Activated naive CD4-positive, alpha-beta T cell treated with anti-CD3 and anti-CD28 coated beads, Interleukin-2, amount 50 U/mL, for 72 hours (primary cell): ENCODE measurements at places on chromosomes 1 and 21. TPM values are rescaled to one million over a fixed set of nuclear protein-coding genes. Genes with fewer than 3 reads are reported as not detected.

Gene IVL
- not detected for total RNA-seq

Gene C1orf141
- total RNA-seq, result not detected

Gene SHE
- not detected for total RNA-seq

Gene RSBN1
- 21.6 TPM for total RNA-seq

Gene UBXN10
- total RNA-seq, result 0.09 TPM

Gene EFNA1
- 1.6 TPM for total RNA-seq

Gene CTTNBP2NL
- 3.4 TPM for total RNA-seq

Gene C2CD4D
- total RNA-seq, result 2.3 TPM

Gene DCST1
- not detected for total RNA-seq

Gene SELENBP1
- total RNA-seq, result not detected

Gene S100A7
- not detected for total RNA-seq

Gene SPRR2E
- total RNA-seq, result not detected

GRCh38 chr1:157044326-157044725 is 1.2 kb downstream of the ARHGEF11 start:
- DNase-seq, result no peak

DNA sequence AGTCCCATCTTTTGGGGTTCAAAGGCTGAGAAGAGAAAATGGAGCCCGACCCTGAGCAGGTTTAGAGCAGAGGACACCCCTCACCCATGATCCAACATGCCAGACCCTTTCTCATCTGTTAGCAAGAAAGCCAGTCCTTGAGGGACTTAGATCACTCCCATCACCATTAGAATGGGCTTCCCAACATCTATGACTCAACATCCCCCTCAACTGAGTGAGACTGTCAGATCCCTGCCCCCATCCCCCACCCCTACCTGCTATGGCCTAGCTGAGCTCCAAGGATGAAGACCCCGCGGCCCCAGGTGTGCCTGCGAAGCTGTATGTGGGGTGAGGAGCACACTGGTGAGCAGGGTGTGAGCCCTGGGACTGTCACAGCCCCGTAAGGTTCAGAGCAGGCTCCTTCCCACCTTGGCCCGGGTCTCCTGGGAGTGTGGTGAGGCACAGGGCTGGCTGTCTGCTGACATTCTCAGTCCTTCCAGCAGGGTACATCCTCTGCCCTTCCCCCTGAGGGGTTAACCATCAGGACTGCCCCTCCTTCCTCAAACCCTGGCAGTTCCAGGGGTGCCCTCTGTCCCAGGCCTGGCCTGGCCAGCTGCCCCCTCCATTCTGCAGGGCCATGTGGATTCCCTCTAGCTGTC is 21.4 kb upstream of the BLACAT1 start:
- DNase-seq, result no peak

DNA sequence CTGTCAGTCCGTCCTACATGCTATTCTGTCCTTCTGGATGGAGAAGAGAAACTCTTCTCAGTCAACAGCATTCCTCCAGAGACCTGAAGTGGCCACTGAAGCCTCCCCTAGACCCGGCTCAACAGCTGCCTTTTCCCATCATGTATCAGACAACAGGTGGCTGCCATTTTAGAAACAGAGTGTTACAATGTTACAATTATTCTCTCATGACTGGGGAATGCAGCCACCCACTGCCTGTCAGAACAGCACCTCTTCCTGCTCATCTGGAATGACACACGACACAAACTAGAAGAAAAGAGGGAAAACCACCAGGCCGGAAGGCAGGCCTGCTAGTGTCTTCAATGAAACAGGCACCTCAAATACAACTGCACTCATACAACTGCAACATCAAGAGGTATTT is 105.3 kb downstream of the PGBD5 start:
- no peak for DNase-seq

- no peak for DNase-seq
These were observed 46.5 kb upstream of the CDC7 start for GRCh38 chr1:91454136-91454535.

DNA sequence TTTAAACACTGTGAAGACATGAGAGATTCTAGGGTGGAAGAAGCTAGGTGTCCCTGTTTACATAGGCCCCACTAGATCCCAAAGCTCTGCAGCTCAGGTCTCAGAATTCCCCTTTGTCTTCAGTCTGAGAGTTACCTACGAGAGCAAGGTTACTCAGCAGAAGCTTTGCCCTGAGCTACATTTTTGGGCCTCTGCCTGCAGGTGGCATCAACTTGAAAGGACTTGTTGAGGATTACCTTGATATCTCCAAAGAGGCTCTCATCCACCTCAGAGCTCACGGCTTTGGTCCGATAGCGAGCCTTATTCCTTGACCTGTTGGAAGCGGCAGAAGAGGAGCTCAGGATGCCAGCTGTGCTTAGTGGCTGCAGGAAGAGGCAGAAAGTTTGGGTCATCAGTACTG is 7.0 kb downstream of the CFAP45 start:
- no peak for DNase-seq

- DNase-seq, result no peak
These were observed 20.8 kb downstream of the HYI start for GRCh38 chr1:43432907-43433306.

DNA sequence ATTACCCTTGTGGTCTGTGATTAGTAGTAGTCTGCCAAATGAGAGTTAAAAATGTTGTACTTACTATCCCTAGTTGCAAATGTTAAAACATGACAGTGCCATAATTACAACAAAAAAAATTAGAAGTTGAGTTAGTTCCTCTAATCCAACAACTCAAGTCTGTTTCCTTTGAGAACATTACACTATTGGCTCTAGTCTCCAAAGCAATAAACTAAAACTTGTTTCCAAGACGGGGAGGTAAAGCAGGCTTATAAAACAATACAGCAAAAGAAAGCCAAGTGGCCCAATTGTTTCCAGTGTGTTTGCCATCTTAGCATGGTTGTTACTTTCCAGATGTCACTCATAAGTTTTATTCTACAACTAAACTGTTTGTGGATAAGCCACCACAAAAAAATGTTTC is 11.6 kb downstream of the KYAT3 start:
- no peak for DNase-seq

DNA sequence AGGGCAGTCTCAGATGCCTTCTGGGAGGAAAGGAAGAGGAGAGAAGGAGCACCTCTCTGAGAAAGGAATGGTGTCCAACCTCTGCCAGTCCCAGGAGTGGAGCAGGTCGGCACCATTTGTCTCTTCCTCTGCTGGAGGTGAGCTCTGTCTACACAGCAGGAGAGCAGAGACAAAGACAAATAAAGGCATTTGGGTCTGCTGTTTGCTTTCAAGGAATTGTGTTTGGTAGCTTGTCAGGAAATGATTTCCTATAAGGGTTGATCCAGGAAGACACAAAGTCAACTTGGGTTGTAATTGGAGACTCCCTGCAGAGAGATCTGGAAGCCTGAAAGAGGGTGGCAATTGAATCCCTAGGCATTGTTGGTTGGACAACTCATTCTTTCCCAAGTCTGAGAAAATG is 34.5 kb upstream of the PLXNA2 start:
- DNase-seq, result no peak

DNA sequence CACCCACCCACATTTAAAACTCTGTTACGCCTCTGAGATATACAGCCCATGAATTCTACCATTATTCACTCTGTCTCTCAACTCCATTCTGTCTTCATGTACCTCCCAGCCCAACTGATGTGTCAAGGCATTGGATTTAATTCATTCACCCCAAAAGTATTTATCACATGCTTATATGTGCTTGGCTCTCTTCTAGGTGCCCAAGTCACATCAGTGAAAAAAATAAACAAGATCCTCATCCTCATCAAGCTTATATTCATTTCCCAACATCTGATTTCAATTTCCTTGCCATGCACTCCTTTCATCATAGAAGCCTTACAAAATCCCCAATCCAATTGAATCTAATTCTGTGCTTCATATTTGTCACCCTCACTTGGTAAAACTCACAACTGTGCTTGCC is 967.6 kb downstream of the LTN1 start:
- no peak for DNase-seq

- DNase-seq, result no peak
These were observed 5.6 kb downstream of the RUNX1 start for GRCh38 chr21:35043549-35043948.

DNA sequence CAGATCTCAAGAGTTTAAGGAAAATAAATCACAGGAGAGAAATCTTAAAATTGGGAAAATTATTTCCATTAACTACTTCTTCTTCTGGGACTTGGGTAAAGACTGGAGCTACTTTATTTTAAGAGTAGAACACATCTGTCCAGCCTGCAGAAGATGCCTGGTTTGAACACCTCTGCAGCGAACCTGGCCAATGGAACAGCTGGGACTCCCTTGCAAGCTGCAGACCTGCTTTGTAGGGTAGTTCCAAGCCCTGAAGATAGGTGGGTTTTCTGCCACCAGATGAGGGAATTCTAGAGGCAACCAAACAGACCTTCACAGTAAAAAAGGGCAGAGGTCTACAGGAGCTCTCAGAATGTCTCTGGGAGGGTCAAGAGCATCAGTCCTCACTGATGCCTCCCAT is 86.5 kb upstream of the CACNA1E start:
- no peak for DNase-seq

DNA sequence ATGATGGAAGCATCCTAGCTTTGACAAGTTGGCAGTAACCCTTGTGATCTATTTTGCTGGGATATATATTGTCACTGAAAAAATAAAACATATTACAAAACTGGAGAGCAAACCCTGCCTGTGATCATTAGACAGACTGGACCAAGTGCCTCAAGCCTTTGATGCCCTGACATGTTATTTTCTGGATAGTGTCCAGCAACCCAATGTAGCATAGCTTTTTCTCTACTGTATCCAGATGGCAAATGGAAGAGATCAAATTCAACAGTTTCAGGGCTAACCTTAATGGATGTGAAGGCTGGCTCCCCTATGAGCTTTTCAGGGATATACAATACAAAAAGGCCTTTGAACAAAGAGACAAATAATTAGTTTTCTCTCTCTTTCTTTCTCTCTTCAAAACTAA is 25.1 kb downstream of the WARS2 start:
- no peak for DNase-seq

- no peak for DNase-seq
These were observed 612 bp upstream of the CMPK1 start for GRCh38 chr1:47332779-47333577.

- DNase-seq, result no peak
These were observed 53.6 kb upstream of the ADARB1 start for GRCh38 chr21:45020629-45021427.

- no peak for DNase-seq
These were observed 59.7 kb upstream of the ZNF326 start for GRCh38 chr1:89935235-89935634.

- DNase-seq, result no peak
These were observed 3.8 kb downstream of the DDX59 start for GRCh38 chr1:200665861-200666260.

DNA sequence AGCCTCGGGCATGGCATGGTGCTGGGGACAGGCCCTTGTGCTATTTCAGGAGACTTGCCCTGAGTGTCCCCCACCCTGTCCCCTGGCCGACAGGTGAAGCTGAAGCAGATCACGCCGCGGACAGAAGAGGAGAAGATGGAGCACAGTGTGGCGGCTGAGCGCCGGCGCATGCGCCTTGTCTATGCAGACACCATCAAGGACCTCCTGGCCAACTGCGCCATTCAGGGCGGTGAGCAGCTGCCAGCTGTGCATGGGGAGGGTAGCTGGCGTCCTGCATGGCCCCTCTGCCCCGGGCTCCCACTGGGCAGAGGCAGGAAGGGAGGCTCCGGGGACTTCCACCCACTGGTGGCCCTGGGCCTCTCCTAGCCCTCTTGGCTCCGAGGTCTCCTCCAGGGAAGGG is 28.9 kb downstream of the FAM151A start:
- DNase-seq, result no peak

GRCh38 chr1:81920245-81920740 is 119.6 kb downstream of the ADGRL2 start:
- DNase-seq, result no peak

GRCh38 chr1:82391712-82392111 is 591.0 kb downstream of the ADGRL2 start:
- DNase-seq, result no peak

DNA sequence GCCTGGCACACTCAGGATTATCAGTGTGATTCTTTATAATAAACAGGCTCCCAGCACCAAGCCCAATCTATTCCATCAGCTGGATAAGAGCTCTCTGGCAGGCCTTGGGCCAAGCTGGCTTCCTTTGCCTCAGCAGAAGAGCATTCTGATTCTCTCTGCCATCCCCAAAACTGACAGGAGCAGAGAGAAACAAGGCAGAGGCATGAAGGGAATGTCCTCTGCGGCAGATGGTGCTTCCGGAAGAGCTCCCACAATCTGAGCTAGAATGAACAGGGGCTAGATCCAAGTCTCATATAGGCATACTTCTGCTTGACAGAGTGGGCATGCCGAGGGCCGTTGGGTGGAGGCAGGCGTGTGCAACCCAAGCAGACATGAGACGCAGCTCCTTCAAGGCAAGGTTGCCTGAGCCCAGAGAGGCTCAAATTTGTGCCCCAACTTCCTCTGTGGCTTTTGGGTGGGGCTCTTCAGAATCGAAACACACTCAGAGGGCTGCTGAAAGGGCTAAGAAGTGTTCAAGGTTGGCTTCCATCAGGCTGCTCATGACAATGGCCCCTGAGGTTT is 4.0 kb downstream of the CAPN2 start:
- DNase-seq, result no peak

DNA sequence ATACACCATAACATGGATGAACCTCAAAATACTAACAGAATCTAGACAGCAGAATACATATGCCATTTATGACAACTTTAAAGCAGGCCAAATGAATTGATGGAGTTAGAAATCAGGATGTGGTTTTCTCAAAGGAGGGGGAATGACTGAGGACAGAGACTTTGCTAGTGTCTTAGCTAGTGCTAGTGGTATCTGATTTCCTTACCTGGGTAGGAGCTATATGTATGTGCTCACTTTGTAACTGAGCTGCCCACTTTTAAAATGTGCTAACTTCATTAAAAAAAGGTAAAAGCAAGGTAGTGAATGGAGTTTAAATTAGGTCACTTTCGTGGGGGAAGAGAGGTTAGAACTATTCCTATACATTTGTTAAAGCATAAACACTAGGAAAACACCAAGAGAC is 2.6 kb downstream of the GTF2B start:
- DNase-seq, result no peak
